Activated CD4-positive, alpha-beta T cell treated with anti-CD3 and anti-CD28 coated beads, Interleukin-2, amount 10 ng/mL, durations not matched to agents 24 days and 14 days (primary cell): ENCODE measurements at places on chromosomes 7 and 10. TPM values are rescaled to one million over a fixed set of nuclear protein-coding genes. Genes with fewer than 3 reads are reported as not detected.
A peak's percentile ranks its signal among the peaks of the same experiment; 100 is the strongest.

DNA sequence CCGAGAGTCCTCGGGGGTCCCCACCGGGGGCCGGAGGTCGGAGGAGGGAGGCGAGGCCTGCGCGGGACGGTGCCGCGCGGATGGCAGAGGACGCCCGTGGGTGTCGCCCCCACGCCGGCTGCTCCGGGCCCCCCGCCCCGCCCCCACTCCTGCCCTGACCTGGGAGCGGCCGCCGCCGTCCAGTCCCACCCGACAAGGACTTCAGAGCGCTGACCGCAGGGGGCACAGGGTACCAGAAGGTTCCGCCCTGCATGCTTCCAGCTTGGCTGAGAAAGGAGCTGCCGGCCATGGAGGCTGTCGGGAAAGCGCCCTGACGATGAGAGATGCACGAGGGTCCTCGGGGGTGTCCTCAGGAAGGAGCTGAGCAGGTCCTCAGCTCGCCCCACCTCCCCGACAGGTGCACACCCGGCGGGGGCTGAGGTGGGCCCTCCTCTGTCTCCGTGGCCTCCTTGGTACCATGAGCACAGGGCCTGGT, 57.0 kb upstream of the DNAJB6 start:
- DNase-seq = no peak
- peaks cover 13% of the 10 kb centered on the region for H3K4me1 ChIP-seq
- peak overlapping the region; percentile 20 for H3K27ac ChIP-seq
- no peak overlapping the region for H3K4me3 ChIP-seq
- peaks cover 2% of the 10 kb centered on the region for H3K27me3 ChIP-seq
- no peaks in the 10 kb centered on the region for H3K36me3 ChIP-seq

- H3K36me3 ChIP-seq = peaks cover 21% of the 10 kb centered on the region
- DNase-seq = peak; percentile 80
- H3K4me1 ChIP-seq = peaks cover 52% of the 10 kb centered on the region
These were observed 10.2 kb upstream of the EPC1 start for GRCh38 chr10:32357056-32357735.

DNA sequence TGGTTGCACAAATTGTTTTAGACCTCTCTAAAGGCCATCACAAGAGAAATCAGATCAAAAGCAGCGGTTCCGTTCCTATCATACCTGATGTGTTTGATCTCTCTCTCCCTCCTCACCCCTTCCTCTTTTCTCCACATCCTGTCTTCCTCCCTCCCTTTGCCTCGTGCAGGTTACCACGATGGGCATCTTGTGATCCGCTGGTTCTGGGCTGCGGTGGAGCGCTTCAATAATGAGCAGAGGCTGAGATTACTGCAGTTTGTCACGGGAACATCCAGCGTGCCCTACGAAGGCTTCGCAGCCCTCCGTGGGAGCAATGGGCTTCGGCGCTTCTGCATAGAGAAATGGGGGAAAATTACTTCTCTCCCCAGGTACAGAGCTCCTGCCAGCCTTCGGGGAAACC, 28.5 kb upstream of the STK17A start:
- H3K27me3 ChIP-seq = peaks cover 8% of the 10 kb centered on the region
- no peak for DNase-seq
- H3K27ac ChIP-seq = no peak overlapping the region
- no peaks in the 10 kb centered on the region for H3K36me3 ChIP-seq
- no peak overlapping the region for H3K4me3 ChIP-seq
- H3K4me1 ChIP-seq = peaks cover 17% of the 10 kb centered on the region

DNA sequence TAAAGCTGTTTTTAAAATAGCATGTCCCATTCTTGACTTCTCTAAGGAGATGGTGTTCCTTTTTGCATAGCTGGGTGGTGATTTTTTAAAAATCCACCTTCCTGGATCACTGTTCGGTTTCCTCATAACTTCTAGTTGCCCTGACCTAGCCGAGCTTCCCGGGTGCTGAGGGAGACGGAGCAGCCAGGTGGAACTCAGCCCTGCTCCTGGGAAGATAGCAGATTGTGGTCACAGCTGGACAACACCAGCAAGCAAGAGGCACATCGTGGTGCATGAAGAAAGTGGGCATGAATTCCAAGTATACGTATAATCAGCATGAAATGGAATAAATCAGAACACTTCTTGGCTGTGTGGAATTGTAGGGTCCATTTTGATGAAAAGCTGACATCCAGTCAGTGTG, 73.5 kb upstream of the RSU1 start:
- H3K27ac ChIP-seq = no peak overlapping the region
- peaks cover 22% of the 10 kb centered on the region for H3K27me3 ChIP-seq
- no peak for DNase-seq
- no peak overlapping the region for H3K4me3 ChIP-seq
- H3K36me3 ChIP-seq = no peaks in the 10 kb centered on the region

DNA sequence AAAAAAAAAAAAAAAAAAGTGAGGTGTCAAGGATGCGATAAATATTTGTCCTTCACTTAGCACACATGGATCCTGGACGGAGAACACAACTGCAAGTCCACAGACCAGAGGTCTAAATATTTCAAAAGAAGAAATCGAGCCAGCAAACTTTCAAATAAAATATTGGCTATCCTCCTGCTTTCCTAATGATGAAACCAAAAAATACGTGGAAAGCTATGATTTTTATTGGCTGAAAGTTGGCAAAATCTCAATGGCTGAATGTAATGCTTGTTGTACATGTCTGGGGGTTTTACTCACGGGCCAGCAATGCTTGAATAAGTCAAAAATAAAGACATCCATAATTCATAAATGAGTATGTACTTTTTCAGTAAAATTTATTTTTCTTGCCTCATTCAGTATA, 19.0 kb upstream of the MGMT start:
- no peak for DNase-seq
- H3K27ac ChIP-seq = no peak overlapping the region
- H3K4me1 ChIP-seq = no peaks in the 10 kb centered on the region
- peaks cover under 1% of the 10 kb centered on the region for H3K27me3 ChIP-seq

Gene GHITM
- total RNA-seq = 145 and 148 TPM in 2 replicates

Gene CRYGN
- not detected in 2 replicates for total RNA-seq

Gene KCNIP2
- total RNA-seq = 2.3 and 3.5 TPM in 2 replicates
